NCI-H1436 (cell line): ENCODE measurements at places on chromosomes 1 and 21.

GRCh38 chr1:17639703-17640340, 100.3 kb downstream of the ARHGEF10L start:
- DNase-seq, result no peak

- DNase-seq, result no peak
Observed at GRCh38 chr1:156922986-156923669, 2.7 kb downstream of the LRRC71 start.

DNA sequence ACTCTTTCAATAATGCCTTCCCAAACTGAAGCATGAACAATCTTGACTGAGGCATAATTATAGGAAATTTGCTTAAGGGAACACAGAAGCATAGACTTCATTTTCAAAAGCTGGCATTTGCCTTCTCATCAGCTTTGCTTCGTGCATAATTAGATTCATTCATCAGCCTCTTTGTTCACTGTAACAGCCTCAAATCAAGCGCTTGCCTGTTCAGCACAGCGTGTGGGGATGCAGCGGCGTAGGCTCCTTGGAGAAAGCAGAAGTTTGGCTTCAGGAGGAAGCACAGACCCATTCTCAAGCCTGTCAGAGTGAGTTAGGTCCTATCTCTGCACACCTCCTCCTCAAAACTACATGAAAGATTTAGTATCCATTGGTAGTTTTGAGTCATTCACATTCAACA, 246.4 kb upstream of the MAP1LC3C start:
- DNase-seq, result peak; percentile 68

DNA sequence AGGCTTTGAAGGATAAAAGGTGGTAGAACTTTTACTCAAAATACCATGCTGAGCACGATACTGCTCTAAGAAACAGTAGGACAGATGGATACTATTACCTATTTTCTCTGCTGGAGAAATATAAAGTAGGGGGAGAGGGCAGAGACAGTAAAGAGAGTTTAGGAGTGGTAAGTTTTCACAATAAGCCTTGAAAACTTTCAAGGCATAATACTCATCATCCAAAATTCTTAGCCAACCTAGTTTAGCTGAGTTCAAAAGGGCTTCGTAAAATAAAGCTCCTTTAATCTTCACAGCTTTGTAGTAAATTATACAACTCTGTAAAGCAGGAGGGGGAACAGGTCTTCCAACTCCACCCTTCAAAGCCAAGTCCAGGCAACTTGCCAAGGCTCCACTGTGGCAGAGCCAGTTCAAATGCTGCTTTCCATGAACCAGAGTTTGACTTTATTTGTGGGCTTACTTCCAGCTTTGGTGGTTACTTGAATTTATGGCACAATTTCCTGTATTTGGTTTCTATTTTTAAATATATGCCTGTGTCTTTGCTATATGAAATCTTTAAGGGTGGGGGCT, 15.5 kb downstream of the TEX38 start:
- no peak for DNase-seq

DNA sequence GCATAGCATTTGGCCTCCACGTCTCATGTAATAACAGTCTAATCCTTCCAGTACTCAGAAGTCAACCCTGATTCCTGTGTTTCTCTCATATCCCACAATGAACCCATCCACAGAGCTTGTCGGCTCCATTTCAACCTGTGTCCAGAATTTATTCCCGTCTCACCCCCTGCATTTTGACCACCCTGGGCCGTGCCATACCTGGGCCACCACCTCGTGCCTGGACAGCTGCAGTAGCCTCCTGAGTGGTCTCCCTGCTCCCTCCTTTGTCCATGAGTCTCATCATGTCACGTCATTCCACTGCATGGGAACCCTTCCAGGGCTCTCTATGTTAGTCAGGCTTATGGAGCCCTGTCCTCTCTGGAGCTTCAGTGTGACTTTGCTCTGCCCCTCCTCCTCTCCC, 670.6 kb downstream of the PTPRU start:
- no peak for DNase-seq

GRCh38 chr1:156245451-156246232, 2.2 kb downstream of the PAQR6 start:
- DNase-seq, result peak; percentile 26
